Stimulated activated CD4-positive, alpha-beta T cell treated with anti-CD3 and anti-CD28 coated beads, Interleukin-1b, Interleukin-23, amount 100 ng/mL, for 24 hours (primary cell): ENCODE measurements at places on chromosomes 3 and 15.

DNA sequence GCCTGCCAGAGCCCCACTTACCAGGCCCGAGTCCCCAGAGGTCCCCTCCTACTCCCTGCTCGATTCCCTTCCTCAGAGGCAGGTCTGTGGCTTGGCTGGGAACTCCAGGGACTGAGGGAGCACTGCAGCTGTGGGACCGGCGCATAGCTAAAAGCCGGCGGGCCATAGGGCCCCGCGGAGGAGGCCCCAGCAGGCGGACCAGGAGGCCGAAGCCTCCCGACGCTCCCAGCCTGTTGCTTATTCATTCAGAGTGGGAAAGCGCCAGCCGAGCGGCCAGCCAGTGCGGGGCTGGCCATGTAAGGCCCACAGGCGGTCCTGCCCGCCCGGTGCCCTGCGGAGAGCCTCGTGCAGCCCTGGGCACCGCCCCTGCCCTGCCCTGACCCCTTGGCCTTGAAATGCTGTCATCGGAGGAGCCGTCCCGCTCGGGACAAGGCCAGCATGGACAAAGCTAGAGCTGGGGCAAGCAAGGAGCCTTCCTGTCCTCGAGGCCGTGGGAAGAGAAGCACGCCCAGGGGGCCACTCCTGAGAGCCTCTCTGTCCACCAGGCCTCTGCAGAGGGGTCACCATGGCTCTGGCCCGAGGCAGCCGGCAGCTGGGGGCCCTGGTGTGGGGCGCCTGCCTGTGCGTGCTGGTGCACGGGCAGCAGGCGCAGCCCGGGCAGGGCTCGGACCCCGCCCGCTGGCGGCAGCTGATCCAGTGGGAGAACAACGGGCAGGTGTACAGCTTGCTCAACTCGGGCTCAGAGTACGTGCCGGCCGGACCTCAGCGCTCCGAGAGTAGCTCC, at the start of gene LOXL1:
TSS of gene LOXL1 (plus strand) at position 244 of the 784 bp plus-strand sequence. CDS start at position 566, 322 bp downstream.
- no peak for DNase-seq

DNA sequence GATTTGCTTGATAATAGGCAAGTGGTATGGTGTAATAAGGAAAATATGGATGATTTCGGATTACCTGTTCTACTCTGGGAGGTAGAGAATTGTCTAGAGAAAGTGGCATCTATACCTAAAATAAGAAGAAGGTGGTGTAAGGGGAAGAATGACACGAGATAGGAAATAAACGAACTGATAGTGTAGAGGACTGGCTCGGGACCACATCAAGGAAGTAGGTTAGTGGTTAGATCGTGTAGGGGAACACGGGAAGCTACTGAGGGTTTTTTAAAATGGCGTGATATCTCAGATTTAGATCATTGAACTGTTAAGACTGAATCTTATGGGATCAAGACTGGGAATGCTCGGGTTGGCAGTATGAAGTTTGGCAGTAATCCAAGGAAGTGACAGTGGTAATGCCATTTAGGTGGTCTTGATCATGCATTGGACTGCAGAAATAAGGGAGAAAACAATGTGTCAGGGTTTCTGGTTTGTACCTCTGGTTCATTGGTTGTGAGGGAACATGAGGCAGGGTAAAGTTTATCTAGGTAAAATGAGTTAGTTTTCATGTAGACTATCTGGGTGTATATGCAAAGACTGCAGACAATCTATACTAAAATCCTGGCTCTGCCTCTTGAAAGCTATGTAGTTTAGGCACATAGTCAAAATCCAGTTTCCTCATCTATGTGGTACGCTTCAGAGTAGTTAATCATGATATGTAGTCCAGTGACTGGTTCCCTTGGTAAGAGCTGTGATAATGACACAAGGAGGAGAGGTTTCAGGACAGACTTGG, 7.4 kb downstream of the RPL14 start:
- no peak for DNase-seq

DNA sequence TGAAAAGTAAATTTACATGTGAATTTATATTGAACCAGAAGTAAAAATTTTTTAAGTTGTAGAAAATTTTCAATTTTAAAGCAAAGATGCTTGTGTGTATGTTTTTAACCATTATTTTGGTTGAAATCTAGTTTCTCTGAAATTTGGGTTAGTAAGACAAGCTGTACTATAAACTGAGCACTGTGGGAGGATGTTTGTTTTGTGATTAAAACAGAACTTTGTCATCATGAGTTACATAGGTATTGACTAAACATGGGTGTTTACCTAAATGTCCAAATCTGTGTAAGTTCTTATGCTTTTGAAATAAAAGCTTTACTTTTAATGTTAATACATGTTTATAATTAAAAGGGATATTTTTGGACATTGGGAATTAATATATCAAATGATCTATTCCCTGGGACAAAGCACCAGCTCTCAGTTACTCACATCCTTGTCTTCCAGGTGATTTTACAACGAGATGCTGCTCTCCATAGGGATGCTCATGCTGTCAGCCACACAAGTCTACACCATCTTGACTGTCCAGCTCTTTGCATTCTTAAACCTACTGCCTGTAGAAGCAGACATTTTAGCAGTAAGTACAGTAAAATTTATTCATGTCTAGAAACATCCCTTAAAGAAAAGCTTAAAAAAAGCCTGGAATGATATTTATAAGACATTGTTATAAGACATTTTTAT, 32.7 kb downstream of the RNF13 start:
- DNase-seq: no peak

DNA sequence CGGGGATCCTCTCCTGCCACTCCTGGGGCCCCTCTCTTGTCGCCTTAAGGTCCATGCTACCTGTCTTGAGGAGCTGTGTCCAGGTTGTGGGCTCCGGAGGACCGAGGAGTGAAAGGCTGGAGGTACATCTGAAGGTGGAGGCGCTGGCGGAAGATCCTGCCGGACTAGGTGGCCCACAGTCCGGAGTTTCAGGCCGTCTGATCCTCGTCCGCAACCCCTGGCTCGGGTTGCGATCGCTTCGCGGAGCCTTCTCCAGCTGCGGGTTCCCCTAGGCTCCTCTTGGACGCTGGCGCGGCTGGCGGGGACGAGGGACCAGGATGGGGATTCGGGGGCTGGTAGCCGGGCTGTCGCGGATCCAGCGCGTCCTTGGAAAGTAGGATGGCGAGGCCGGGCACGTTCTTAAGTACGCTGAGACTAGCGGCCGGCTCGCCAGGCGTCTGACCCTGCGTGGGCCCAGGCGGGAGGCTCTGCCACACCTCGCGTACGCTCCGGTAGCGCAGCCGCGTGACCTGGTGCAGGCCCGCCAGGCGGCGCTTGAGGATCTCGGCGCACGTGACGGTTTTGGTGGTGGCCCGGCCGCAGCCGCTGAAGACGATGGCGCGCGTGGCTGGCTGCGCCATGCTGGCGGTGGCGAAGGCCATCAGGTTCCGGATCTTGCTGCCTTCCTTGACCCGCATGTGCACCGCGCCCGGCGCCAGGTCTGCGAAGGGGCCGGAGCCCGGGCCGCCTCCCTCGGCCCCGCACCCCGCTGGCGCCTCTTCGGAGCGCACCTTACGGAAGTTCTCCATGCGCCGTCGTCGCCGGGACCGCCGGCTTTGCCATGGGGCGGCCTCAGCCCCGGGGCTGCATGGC, 550 bp downstream of the RPP25 start:
- peak; percentile 60 for DNase-seq

DNA sequence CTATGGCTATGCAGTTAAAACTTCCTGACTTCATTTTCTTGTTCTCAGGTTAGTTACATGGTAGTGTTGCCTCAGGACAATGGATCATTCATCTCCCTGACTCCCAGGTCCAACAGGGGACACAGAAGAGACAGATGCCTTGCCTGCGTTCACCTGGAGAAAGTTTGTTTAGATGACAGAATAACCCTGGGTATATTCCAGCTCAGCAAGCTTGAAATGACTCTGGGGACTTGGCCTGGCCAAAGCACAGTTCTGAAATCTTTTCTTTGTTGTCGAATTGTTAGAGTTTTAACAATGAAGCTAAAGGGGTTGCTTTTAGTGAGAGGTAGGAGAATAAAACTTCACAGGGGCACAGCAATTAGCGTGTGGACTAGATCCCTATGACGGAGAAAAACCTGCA, 206.1 kb downstream of the PDZRN3 start:
- DNase-seq: no peak

DNA sequence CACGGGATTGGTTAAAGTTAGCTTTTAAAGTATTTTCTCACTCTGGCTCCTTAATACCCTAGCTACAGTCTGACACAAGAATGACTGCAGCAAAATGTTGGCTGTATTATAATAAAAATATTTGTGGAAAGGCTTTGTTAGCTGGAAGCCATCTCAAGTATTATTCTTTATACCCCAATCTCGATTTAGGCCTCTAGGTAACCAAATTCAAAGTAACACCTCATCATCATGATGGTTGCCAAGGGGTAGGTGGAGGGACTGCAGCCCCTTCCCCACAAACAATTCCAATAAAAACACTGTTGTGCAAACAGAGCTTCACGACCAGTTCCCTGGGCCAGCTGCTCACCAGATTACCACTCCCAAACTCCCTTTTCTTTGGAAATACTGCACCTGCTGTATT, 759 bp upstream of the GMPS start:
- no peak for DNase-seq

GRCh38 chr3:158050461-158050860, 55.8 kb downstream of the SHOX2 start:
- DNase-seq: no peak

- no peak for DNase-seq
These were observed 40.1 kb upstream of the MUC13 start for GRCh38 chr3:124974691-124975090.

DNA sequence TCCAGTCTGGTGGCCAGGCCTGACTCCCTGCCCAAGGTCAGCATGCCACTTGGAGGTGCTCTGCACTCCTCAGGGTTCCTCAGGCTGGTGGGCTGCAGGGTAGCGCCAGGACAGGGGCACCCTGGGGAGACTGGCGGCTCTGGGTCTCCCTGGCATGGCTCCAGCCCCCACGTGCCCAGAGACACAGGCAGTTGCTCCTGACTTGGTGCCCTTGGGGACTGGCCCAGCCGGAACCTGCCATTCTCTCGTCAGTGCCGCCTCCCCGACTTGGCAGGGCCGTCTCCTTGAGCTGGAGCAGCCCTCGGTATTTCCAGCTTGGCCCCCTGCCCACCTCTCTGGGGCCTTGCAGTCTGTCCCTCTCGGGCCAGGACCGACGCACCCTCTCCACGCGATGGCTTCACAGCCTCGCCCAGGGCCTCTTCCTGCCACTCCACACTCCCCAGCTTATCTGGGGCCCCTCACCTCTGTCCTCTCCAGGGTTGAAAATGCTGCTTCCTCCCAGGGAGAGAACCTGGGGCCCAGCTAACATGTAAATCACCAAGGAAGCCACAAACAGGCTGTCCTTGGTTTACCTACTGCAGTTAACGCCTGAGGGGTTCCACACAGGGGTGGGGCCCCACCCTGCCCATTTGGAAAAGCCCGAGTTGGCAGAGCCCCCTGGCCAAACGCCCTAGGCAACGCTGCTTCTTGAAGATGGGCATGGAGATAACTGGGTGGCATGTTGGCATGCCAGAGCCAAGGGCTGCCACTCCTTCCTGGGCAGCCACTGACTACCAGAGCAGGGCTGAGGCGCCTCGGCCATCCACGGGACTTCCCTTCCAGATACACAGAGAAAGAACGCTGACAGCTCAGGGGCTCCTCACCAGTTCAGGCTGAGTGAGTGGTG, 61.4 kb downstream of the SMAD6 start:
- DNase-seq: no peak

DNA sequence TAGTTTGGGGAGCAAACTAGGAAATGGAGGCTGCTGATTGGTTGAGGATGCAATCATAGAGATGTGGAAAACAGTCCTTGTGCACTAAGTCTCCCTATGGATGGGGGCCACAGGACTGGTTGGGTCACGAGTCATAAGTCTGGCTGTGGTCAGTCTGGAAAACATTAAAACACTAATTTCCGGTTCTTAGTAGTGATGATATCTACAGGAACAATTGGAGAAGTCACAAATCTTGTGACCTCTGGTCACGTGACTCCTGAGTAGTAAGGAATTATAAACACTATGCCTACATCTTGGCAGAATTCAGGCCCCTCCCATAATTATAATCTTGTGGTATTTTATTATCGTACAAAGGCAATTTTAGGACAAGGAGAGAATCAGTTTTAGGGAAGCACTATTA, 317.3 kb upstream of the ARPP21 start:
- no peak for DNase-seq
